ENCODE measurements at places on chromosomes 7 and 10. TPM values are rescaled to one million over a fixed set of nuclear protein-coding genes. Genes with fewer than 3 reads are reported as not detected.

The SLC13A1 gene
- not detected for total RNA-seq

The VKORC1L1 gene
- 32.3 TPM for total RNA-seq

The MSS51 gene
- 0.87 TPM for total RNA-seq

The ITPRID1 gene
- not detected for total RNA-seq

The NODAL gene
- 0.43 TPM for total RNA-seq

The IFIT1 gene
- 335 TPM for total RNA-seq

The GBX1 gene
- not detected for total RNA-seq

The PRR15 gene
- total RNA-seq = 7.2 TPM

The NPSR1 gene
- total RNA-seq = not detected

The TSPAN12 gene
- total RNA-seq = 9.8 TPM

- peaks cover 6% of the 10 kb centered on the region for H3K4me1 ChIP-seq
- H3K27me3 ChIP-seq = peaks cover 64% of the 10 kb centered on the region
- DNase-seq = no peak
- no peak overlapping the region for H3K27ac ChIP-seq
- H3K4me3 ChIP-seq = no peak overlapping the region
Measured at GRCh38 chr10:71395621-71396020, 1.1 kb upstream of the CDH23 start.

DNA sequence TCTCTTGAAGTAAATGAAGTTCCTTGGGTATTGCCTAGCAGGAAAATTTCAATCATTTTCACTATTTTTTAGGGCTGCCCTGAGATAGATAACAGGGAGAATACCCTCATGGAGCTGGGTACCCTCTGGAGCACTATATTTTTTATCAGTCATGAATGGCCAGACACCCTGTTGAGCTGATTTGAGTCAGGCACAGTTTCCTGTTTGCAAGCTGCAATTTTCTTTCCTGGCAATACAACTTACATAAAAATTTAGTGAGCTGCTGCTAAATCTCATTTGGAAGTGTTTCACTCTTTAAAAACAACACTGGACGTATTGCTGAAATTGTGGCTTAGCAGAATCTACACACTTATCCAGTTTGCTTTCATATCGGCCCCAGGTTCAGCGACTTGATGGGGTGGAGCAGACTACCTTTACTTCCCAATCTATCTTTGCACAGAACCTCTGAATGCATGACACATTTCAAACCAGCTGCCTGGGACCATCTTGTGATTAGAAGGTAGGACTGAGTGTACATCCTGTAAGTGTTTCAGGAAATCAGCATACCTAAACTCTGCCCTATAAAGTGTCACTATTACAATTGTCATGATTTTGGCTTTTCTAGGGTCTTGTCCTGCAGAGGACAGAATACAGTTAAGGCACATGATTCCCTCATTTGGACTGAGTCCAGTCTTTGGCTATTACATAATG, 125.7 kb upstream of the FAM3C start:
- DNase-seq = no peak
- H3K4me1 ChIP-seq = no peaks in the 10 kb centered on the region
- H3K27ac ChIP-seq = no peak overlapping the region
- no peaks in the 10 kb centered on the region for H3K36me3 ChIP-seq

GRCh38 chr10:76357726-76358415, 926.4 kb downstream of the LRMDA start:
- no peaks in the 10 kb centered on the region for H3K27me3 ChIP-seq
- no peaks in the 10 kb centered on the region for H3K36me3 ChIP-seq
- peaks cover 2% of the 10 kb centered on the region for H3K4me1 ChIP-seq
- no peak overlapping the region for H3K27ac ChIP-seq

GRCh38 chr7:120993553-120994191, 5.2 kb downstream of the CPED1 start:
- H3K27me3 ChIP-seq = no peaks in the 10 kb centered on the region
- DNase-seq = peak; percentile 44
- H3K4me1 ChIP-seq = peaks cover 13% of the 10 kb centered on the region
- no peaks in the 10 kb centered on the region for H3K36me3 ChIP-seq
- no peak overlapping the region for H3K4me3 ChIP-seq
- no peak overlapping the region for H3K27ac ChIP-seq

GRCh38 chr10:32337350-32337749, 9.6 kb downstream of the EPC1 start:
- no peak for DNase-seq
- no peaks in the 10 kb centered on the region for H3K27me3 ChIP-seq
- H3K36me3 ChIP-seq = peaks cover 3% of the 10 kb centered on the region
- no peak overlapping the region for H3K4me3 ChIP-seq
- no peak overlapping the region for H3K27ac ChIP-seq
- no peaks in the 10 kb centered on the region for H3K4me1 ChIP-seq

DNA sequence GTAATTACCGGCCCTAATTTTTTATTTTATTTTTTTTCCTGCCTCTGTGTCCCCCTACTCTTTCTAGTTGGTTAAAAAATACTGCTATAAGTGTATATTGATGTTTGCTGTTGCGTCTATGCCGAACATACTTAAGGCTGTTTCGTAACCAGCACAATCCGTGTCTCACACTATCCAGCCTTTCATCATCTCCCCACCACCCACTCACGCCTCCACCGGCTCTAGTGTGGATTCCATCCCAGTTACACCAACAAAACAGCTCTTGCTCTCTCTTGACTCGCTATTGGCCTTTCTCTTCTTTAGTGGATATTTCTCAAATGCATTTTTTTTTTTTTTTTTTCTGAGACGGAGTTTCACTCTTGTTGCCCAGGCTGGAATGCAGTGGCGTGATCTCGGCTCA, 70.1 kb upstream of the CAMK1D start:
- peak; percentile 50 for DNase-seq
- H3K27me3 ChIP-seq = no peaks in the 10 kb centered on the region
- no peaks in the 10 kb centered on the region for H3K36me3 ChIP-seq
- H3K27ac ChIP-seq = no peak overlapping the region

DNA sequence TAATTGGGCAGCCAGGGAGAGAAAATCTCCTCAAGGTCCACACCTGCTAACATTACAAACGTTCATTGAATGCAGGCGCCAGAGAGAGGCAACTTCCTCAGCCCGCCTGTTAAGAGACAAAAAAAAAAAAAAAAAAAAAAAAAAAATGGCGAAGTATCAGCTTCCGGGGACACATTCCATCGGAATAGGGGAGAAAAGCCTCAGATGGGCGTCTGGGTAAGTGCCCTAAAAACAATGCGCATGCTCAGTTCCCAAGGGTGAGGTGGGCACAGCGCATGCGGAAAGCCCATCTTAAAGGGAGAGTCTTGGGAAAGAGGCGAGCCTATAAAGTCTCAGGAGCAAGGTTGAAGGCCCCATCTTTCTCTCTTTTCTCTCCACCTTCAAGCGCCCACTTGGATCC, 1139.7 kb upstream of the CELF2 start:
- no peak for DNase-seq
- H3K27me3 ChIP-seq = no peaks in the 10 kb centered on the region
- H3K4me1 ChIP-seq = no peaks in the 10 kb centered on the region
- H3K27ac ChIP-seq = no peak overlapping the region
- no peaks in the 10 kb centered on the region for H3K36me3 ChIP-seq
- no peak overlapping the region for H3K4me3 ChIP-seq

DNA sequence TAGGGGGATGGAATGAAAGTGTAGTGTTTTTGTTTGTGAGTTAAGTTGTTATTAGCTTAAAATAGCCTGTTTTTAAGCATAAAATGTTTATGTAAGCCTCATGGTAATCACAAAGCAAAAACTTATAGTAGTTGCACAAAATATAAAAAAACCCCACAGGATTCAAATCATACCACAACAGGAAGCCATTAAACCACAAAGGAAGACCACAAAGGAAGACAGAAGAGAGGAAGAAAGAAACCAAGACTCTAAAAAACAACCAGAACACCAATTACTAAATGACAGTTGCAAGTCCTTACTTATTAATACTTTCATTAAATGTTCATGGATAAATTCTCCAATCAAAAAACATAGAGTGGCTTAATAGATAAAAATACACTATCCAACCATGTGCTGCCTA, 63.6 kb downstream of the ANKRD7 start:
- H3K4me3 ChIP-seq = no peak overlapping the region
- H3K27me3 ChIP-seq = no peaks in the 10 kb centered on the region
- H3K4me1 ChIP-seq = no peaks in the 10 kb centered on the region
- no peak overlapping the region for H3K27ac ChIP-seq
- no peaks in the 10 kb centered on the region for H3K36me3 ChIP-seq

DNA sequence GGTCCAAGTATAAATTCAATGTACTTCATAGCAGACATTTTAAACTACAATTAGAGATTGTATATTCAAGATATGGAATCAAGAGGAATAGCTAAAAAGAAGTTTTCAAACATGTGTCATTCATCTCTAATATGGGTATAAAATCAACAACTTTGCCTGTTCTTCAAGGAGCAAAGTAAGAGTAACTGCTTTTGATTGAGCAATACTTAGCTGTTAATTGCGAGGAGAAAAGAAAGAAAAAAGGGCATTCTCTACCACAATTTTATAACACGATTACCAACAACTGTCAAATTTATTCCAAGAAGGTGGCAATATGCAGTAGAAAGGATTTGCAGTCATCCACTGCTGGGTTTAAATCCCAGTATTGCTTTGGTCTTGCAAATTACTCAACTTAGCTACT, 146.3 kb upstream of the PTN start:
- H3K36me3 ChIP-seq = no peaks in the 10 kb centered on the region
- H3K27me3 ChIP-seq = no peaks in the 10 kb centered on the region
- DNase-seq = no peak
- H3K27ac ChIP-seq = no peak overlapping the region
- H3K4me3 ChIP-seq = no peak overlapping the region

- no peaks in the 10 kb centered on the region for H3K4me1 ChIP-seq
- no peaks in the 10 kb centered on the region for H3K27me3 ChIP-seq
- DNase-seq = no peak
- H3K4me3 ChIP-seq = no peak overlapping the region
Measured at GRCh38 chr10:1394155-1394912, 338.1 kb downstream of the WDR37 start.

- H3K27ac ChIP-seq = no peak overlapping the region
- H3K4me1 ChIP-seq = peaks cover 10% of the 10 kb centered on the region
- no peak overlapping the region for H3K4me3 ChIP-seq
- no peak for DNase-seq
- H3K36me3 ChIP-seq = peaks cover 45% of the 10 kb centered on the region
- no peaks in the 10 kb centered on the region for H3K27me3 ChIP-seq
Measured at GRCh38 chr10:80518143-80518806, 19.4 kb upstream of the SH2D4B start.

DNA sequence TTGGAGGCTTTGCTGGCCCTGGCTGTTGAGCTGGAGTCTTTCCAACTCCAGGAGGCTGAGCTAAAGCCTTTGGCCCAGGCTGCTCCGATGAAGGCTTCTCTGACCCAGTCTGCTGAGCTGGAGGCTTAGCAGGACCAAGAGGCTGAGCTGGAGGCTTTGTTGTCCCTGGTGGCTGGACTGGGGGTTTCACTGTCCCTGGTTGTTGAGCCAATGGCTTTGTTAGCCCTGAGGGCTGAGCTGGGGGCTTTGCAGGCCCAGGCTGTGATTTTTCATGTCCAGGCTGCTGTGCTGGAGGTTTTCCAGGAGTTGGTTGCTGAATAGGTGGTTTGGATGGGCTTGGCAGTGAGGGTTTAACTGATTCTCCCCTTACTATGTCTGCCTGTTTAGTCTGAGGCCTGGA, 7.3 kb downstream of the PCLO start:
- no peak overlapping the region for H3K4me3 ChIP-seq
- H3K4me1 ChIP-seq = no peaks in the 10 kb centered on the region
- no peak overlapping the region for H3K27ac ChIP-seq
- no peaks in the 10 kb centered on the region for H3K27me3 ChIP-seq
- DNase-seq = no peak

DNA sequence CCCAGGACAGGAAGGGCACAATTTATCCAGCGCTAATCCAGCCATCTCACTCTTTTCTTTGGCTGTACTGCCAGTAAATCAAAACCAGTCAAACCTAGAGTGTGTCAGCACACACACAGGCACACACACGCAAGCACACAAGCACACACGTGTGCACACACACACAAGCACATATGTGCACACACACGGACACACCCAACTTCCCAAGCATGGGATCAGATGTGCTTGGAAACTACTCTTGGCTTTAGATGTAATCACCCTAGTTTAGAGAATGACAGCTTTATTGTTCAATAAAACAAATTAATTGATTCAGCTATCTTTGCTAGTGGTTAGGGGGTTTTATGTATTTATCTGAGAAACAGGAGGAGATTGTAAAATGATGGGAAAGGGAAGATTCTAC, 615.0 kb upstream of the MKI67 start:
- no peaks in the 10 kb centered on the region for H3K4me1 ChIP-seq
- no peak overlapping the region for H3K4me3 ChIP-seq
- no peak for DNase-seq
- H3K27ac ChIP-seq = no peak overlapping the region
- no peaks in the 10 kb centered on the region for H3K36me3 ChIP-seq
- no peaks in the 10 kb centered on the region for H3K27me3 ChIP-seq

- no peaks in the 10 kb centered on the region for H3K36me3 ChIP-seq
- no peak overlapping the region for H3K27ac ChIP-seq
- DNase-seq = no peak
- H3K27me3 ChIP-seq = no peaks in the 10 kb centered on the region
- no peaks in the 10 kb centered on the region for H3K4me1 ChIP-seq
- H3K4me3 ChIP-seq = no peak overlapping the region
Measured at GRCh38 chr7:158401295-158401694, 186.3 kb downstream of the PTPRN2 start.

DNA sequence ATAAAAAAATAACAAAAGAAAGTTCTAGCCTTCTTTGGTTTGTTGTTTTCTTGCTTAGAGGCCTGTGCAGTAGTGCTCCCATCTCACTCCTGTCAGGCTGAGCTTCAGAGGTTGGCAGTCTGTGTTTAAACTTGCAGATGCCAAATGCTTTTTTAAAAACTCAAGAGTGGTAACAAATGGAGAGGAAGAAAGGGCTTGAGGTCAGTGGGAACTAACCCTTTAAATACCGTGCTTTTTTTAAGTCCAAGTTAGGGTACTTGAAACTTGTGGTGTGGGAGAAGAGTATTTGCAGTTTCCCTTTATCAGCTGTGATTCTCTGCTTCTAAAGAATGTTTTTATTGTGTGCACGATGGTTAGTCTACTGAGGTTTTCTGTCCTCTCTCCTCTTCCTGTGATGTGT, 29.4 kb downstream of the ZRANB1 start:
- peaks cover 6% of the 10 kb centered on the region for H3K36me3 ChIP-seq
- DNase-seq = peak; percentile 9
- no peak overlapping the region for H3K4me3 ChIP-seq
- no peak overlapping the region for H3K27ac ChIP-seq

- H3K36me3 ChIP-seq = no peaks in the 10 kb centered on the region
- H3K27me3 ChIP-seq = no peaks in the 10 kb centered on the region
- DNase-seq = no peak
- H3K27ac ChIP-seq = no peak overlapping the region
Measured at GRCh38 chr7:3446786-3447185, 145.7 kb downstream of the SDK1 start.

- no peaks in the 10 kb centered on the region for H3K36me3 ChIP-seq
- no peak for DNase-seq
- no peak overlapping the region for H3K4me3 ChIP-seq
- H3K4me1 ChIP-seq = no peaks in the 10 kb centered on the region
- H3K27me3 ChIP-seq = no peaks in the 10 kb centered on the region
- no peak overlapping the region for H3K27ac ChIP-seq
Measured at GRCh38 chr7:148474481-148475025, 116.0 kb upstream of the C7orf33 start.

GRCh38 chr7:155378959-155379871, 78.7 kb upstream of the EN2 start:
- no peaks in the 10 kb centered on the region for H3K4me1 ChIP-seq
- DNase-seq = no peak
- no peak overlapping the region for H3K4me3 ChIP-seq
- no peaks in the 10 kb centered on the region for H3K36me3 ChIP-seq

- no peaks in the 10 kb centered on the region for H3K27me3 ChIP-seq
- no peaks in the 10 kb centered on the region for H3K36me3 ChIP-seq
- peak; percentile 53 for DNase-seq
- no peaks in the 10 kb centered on the region for H3K4me1 ChIP-seq
- H3K4me3 ChIP-seq = no peak overlapping the region
Measured at GRCh38 chr10:61316676-61317265, 136.4 kb downstream of the TMEM26 start.

Data from astrocyte (in vitro differentiated cells and primary cell).